Activated CD4-positive, alpha-beta T cell treated with anti-CD3 and anti-CD28 coated beads, Interleukin-2, amount 10 ng/mL, durations not matched to agents 24 days and 14 days (primary cell): ENCODE measurements at places on chromosomes 4 and X. TPM values are rescaled to one million over a fixed set of nuclear protein-coding genes. Genes with fewer than 3 reads are reported as not detected.

DNA sequence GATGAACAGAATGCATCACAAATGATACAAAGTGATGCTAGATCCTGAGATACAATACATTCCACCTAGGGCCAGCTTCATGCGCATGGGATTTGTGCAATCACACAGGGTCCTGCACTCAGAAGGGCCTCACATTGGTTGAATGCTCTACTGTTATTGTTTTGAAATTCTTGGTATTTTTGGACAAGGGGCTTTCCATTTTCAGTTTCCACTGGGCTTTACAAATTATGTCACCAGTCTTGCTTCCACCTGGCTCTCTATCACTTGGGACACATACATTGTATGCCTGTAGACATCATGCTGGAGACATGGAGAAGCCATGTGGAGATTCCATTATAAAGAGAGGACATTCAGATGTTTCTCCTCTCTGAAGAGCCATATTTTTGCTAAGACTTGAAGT, 155.8 kb downstream of the NAA11 start:
- DNase-seq = no peak

DNA sequence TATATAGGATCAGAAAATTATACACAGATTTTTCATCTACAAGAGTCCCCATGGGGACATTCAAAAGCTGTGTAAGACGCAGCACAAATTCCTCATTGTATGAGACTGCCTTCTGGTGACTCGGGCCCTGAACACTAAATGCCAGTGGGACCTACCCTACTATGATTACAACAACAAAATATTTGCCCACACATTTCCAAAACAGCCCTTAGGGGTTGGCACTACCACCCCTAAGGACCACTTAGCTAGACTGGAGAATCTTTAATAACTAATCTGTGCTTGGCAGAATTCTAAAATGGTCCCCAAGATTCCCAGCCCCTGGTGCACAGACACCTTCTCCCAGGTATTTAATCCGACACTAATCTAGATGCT, 29.1 kb downstream of the UCHL1 start:
- no peak for DNase-seq

DNA sequence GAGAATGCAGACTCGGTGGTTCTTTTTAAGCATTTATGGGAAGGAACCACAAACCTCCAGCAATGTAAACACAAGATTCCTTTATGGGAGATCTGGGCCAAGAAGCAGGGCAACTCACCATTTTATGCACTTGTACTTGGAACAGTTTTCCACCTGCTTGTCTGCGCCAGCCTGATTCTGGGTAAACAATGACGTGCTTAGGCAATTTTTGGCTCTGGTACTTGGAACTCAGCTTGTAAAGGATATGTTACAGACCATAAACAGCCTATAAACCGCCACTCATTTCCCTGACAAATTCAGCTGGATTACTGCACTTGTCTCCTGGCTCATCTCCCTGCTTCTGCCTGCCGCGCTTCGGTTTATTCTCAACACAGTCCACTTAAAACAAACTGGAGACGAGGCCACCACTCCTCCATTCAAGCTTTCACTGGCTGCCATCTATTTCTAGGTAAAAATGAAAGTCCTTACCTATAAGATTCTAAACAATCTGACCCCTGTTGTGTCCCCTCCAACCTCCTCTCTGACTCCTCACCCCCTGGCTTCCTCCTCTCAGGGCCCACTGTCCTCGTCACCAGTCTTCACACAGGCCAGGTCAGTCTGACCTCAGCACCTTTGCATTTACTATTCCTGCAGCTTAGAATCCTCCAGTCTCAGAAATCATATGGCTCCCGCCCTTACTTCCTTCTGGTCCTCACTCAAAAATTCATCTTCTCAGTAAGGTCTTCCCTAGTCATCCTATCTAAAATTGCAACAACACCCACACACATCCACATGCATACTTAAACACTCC, 205.9 kb upstream of the GALNT7 start:
- no peak for DNase-seq

DNA sequence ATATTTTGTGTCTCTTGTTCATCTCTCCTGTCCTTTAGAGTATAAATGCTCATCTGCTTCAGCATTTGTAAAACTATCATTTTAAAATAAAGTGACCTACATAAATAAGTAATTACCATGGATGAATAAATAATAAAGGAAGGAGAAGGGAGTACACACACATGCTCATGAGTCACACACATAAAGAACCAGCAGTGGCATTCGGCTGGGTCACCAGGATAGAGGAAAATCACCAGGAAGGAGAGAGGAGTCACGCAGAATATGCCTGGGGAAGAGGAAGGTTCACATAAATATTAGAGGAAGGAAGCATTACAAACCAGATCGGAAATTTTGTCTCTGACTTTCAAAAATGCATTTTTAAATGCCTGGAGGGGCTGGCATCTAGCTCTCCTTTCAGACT, 38.5 kb upstream of the MED14 start:
- DNase-seq = no peak

- DNase-seq = no peak
Observed at GRCh38 chr4:111556851-111557250, 588.4 kb upstream of the FAM241A start.

GRCh38 chrX:16465081-16465876, 184.7 kb upstream of the S100G start:
- DNase-seq = no peak

GRCh38 chr4:118237531-118237930, 115.3 kb downstream of the PRSS12 start:
- DNase-seq = no peak

DNA sequence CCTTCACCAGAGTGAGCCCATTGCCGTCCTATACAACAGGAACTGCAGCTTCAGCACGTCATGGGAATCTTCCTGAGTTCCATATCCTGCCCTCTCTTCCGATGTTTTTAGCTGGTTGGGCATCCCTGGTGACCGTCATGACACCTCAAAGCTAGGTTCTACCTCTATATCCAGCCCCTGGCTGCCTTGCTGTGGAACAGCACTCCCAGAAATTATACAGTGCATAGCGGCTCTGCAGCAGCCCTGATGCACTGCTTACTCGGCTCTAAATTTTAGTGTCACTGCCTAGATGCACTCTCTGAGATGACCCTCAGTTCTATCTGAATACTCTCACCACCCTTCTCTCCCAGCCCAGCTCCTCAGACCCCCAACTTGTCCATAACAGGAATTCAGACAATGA, 44.3 kb downstream of the ARHGEF38 start:
- no peak for DNase-seq

GRCh38 chr4:165580351-165580905, 201.6 kb downstream of the CPE start:
- no peak for DNase-seq

GRCh38 chr4:6682862-6683590, 10.7 kb upstream of the S100P start:
- DNase-seq = no peak

DNA sequence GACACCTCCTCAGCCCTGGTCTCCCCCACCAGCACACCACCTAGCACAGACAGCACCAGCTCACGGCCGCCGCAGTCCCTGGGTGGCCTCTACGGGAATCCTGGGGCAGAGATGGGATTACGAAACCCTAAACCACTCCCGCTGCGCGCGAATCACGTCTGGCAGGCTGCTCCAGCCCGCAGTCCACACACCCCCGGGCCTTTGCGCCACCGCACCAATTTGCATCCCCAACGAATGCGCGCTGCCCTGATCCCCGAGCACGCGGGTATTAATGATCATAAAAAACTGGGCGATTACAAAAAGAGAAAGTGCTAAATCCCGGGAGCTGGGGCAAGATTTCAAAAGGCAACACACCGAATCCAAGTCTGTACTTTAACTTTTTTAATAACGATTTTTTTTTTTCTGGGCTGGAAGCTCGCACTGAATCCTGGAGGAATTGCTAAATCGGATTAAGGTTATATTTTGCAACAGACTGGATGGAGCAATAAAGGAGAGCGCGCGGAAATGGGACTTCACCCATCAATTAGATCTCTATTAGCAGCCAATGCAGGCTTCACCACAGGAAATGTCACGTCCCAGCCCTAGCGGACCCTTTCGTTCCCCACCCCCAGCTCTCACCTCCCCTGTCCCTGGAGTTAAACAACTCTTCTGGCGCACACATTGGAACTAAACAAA, 69.8 kb upstream of the TMEM33 start:
- no peak for DNase-seq

DNA sequence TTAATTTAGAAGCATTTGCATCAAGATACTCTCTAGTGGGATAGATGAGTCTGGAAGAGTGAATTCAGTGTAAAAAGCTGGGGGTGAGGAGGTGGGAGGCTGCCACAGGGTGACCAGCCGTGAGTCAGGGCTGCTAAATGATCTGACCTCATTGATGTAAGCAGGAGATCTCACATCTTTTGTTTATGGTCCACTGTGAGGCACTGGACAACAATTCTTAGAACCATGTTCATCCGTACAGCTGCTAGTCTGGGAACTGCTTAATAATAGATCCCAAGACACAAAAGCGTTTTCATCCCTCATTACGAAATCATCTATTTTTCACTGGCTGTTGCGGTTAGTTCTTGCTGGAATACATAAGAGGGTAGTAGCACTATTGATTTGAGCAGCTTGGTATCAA, 14.1 kb downstream of the KLF3 start:
- no peak for DNase-seq

DNA sequence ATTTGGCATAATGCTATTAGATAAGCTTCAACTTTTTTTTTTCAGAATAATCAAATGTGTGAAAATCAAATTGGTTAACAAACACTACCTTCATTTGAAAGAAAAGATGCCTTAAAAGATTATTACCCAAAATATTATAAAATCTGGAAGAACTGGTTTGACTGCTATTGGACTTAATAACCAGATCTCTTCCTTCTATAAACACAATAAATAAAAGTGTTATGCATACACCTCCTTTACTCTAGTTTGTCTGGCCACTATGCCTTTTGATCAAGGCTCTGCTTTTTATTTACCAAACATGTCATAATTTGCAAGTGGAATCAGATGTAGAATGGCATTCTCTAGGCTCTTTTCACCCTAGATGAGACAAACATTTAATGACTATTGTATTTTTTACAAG, 897.3 kb upstream of the EPHA5 start:
- DNase-seq = no peak

GRCh38 chr4:8095956-8096689, 62.5 kb downstream of the ABLIM2 start:
- DNase-seq = no peak

DNA sequence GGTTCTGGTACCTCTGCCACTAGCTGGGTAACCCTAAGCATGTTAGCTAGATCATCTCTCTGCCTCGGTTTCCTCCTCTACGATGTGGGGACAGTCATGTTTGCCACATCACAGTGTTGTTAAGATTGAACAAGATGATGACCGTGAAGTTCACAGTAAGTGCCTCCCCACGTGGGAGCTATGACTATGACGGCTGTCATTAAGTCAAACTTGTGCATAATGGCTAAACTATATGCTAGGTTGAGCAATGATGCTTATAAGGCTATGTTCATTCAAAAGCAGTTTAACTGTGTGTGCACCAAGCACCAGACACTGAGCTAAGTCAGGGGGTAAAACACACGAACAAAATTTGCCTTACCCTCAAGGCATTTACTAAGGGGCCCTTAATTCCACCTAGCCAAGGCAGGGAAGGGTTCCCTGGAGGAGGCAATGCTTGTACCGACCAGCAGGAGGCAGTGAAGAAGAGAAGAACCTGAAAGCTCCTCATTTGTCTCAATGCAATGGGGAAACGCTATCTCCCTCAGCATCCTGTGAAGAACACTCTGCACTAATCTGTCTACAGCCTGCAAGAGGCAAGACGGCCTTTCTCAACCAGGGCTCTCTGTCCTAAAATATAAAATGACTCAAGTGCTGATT, 52.9 kb downstream of the MAP7D2 start:
- peak; percentile 56 for DNase-seq

DNA sequence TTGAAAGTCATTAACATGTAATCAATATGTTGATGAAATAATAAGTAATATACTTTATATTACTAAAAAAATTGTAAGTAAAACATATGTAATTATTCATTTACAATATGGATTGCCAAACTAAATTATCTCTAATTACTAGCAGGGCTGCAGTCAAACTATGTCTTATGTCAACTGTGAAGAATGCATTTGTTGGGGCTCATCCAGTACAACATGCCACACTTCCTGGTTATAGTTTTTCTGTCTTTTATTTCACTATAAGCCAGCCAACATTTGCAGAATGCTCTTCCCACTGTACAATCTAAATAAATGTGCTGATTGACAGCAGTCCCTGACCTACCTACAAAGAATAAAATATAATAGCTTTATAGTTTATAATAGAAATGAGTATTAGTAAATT, 975.4 kb upstream of the NDST4 start:
- no peak for DNase-seq

DNA sequence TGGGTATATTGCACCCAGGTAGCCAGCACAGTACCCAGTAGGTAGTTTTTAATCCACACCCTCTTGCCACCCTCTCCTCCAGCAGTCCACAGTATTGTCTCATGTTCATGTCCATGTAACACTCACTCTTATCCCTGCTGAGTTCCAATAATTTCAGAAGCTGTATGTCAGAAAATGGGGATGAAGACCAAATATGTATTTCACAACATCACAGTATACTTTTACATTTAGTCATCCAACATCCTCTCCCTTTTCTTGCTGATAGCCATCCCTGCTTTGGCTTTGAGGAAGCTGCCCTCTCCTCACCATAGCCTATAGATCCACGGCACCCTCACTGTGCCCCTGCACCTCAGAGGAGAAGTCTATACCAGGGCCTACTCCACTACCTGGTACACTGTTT, 126.0 kb upstream of the LDB2 start:
- no peak for DNase-seq

- DNase-seq = no peak
Observed at GRCh38 chrX:29042341-29042740, 455.1 kb downstream of the IL1RAPL1 start.

- DNase-seq = no peak
Observed at GRCh38 chr4:112358415-112358814, 61.2 kb downstream of the ALPK1 start.

DNA sequence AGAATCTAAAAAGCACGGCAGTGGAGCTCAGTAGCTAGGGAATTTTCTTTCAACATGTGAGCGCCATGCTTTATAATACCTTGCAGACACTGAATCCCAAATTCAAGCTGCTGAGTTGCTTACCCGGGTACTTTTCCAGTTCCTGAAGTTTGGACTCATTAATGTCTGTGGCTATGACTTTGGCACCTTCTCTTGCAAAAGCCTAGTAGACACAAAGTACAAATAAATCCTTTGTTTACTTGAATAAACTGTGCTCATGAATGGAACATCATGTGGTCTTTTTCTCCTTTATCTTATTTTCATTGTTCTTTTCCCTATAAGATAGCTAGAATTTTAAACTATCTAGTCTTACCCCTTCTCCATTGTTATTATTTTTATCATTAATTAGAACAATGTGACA, 4.6 kb downstream of the BDH2 start:
- DNase-seq = peak; percentile 47

GRCh38 chrX:73758250-73758649, 195.3 kb downstream of the CHIC1 start:
- DNase-seq = no peak

- no peak for DNase-seq
Observed at GRCh38 chr4:7382634-7383014, 52.1 kb downstream of the PSAPL1 start.

- DNase-seq = peak; percentile 84
Observed at GRCh38 chr4:54942721-54943120, 182.7 kb downstream of the KDR start.

Gene MXRA5
- total RNA-seq = not detected in 2 replicates

Gene WAS
- 99.0 and 104 TPM in 2 replicates for total RNA-seq

Gene SLBP
- total RNA-seq = 150 and 156 TPM in 2 replicates

Gene KLHL34
- 0.30 and 0.33 TPM in 2 replicates for total RNA-seq

Gene NLGN3
- 1.0 and 1.1 TPM in 2 replicates for total RNA-seq

Gene GPR173
- total RNA-seq = not detected in 2 replicates

Gene XAGE2
- total RNA-seq = not detected in 2 replicates

Gene SNCA
- total RNA-seq = 0.19 and 0.23 TPM in 2 replicates

Gene NSUN7
- 0.12 TPM in 1 of 2 replicates, not detected in the other for total RNA-seq

Gene PLK4
- total RNA-seq = 44.5 and 44.7 TPM in 2 replicates

Gene CSAG1
- total RNA-seq = not detected in 2 replicates

Gene TRIM61
- total RNA-seq = 3.4 and 3.7 TPM in 2 replicates

Gene TRPC3
- total RNA-seq = 2.7 and 3.1 TPM in 2 replicates
